ENCODE measurements at places on chromosomes 12 and 14.

DNA sequence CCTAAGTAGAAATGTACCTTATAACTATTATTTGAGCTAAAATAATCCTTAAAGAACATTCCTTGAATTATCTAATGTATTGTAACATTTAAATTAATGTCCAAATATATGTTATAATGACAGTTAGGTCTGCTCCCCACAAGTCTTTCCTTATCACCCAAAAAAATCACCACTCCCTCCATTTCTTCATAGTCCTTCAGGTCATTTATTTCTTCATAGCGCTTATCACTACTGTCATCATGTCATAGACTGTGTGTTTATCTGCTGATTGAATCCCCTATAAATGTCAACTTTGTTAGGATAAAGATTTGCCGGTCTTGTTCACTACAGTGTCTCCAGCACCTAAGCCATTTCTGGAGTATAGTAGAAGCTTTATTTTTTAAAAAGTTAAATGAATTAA is 12.0 kb downstream of the LUM start:
- no peak for DNase-seq

- DNase-seq: no peak
Measured at GRCh38 chr14:100865682-100866591, 37.6 kb downstream of the RTL1 start.

DNA sequence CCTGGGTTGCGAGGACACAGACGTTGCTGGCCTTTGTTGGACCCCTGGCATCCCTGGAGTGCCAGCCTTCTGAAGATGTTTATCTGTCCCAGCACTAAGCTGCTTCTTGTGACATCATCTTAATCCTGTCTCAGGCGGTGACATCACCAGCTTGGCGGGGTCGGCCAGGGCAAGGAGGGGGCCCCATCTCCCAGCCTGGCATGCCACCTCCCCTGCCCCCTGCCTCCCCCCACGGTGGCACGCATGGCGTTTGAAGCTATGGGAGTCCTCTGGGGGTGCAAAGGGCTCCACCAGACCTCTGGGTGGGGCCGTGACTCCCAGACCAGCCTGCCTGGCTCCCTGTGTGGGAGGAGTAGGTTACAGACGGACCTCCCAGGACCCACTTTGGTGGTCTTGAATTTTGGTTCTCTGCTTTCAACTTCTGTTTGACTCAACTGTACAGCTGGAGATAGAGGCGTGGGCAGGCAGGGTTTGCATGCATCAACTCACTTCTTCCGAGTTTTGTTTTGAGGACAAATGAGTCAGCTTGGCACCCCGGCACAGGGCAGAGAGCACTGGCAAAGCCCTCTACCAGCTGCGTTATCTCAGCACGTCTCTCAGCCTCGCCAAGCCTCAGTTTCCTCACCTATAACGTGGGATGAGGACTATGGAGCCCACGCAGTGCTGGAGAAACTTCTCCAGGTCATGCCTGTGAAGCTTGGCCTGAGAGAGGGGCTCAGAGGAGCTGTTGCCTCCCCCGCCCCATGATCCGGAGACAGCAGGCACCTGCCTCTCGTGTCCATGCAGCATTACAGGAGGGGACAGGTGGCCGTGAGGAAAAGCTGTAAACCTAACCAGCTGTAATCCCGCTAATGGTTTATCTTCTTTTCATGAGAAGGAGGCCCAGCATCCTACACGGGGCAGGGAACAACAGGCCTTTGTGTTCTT is 38.8 kb upstream of the EML1 start:
- no peak for DNase-seq

DNA sequence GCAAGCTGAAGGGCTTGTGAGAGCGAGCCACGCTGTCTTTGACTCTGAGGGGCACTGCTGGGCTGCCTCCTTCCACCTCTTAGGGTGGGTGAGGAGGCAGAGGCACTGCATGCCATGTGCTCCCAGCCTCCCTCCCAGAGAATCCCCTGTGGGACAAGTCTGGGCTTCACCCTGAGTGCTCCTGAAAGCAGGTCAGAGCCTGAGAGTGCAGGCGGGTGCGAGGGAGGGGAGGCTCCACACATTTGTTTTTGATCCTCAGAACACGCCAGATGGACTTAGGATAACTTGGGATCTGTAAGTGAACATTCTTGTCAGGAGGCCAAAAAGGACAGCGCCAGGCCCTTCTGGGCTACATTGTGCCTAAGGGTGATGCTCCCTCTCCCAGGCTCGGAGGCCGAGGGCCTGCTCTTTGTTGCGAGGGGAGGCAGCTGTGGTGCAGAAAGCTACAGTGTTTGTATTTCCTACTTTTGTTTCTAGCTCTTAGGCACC is 155.4 kb downstream of the TMX1 start:
- no peak for DNase-seq

DNA sequence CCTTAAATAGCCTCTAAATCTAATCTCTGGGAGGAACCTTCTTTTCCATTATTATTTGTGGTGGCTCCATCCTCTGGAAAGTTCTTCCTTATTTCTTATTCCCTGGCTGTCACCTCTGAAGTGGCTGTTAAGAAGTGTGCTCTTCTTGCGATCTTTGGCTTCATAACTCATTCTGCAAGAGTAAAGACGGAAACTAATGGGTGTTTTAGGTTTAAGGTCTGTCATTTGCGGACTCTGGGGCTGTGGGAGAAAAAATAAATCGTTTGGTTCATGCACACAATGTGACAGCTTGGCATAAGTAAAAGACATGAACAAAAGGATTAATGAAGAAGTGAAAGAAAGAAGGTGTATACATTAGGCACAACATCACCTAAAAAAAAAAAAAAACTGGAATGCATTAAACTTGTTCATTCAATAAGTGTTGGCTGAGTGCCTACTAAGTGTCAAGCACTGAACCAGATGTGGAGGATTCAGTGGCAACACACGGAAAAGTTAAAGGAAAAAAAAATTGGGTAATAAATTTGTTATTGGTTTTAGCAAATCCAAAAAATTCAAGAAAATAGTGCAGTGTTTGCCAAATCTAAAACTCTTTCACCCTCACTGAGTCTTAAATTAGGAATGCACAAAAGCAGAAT is 99.5 kb downstream of the ERGIC2 start:
- no peak for DNase-seq

GRCh38 chr14:74979442-74980397 is 23.0 kb upstream of the EIF2B2 start:
- no peak for DNase-seq

- DNase-seq: no peak
Measured at GRCh38 chr12:123050331-123050831, 69.9 kb downstream of the ARL6IP4 start.

- DNase-seq: no peak
Measured at GRCh38 chr14:78016532-78016931, 153.6 kb upstream of the NRXN3 start.
